ENCODE measurements at places on chromosomes 5 and 9.
A peak's percentile ranks its signal among the peaks of the same experiment; 100 is the strongest.

GRCh38 chr9:127521919-127522304 lies 70.6 kb downstream of the LRSAM1 start:
- DNase-seq, result no peak

GRCh38 chr5:106875591-106876297 lies 795.0 kb downstream of the EFNA5 start:
- no peak for DNase-seq

DNA sequence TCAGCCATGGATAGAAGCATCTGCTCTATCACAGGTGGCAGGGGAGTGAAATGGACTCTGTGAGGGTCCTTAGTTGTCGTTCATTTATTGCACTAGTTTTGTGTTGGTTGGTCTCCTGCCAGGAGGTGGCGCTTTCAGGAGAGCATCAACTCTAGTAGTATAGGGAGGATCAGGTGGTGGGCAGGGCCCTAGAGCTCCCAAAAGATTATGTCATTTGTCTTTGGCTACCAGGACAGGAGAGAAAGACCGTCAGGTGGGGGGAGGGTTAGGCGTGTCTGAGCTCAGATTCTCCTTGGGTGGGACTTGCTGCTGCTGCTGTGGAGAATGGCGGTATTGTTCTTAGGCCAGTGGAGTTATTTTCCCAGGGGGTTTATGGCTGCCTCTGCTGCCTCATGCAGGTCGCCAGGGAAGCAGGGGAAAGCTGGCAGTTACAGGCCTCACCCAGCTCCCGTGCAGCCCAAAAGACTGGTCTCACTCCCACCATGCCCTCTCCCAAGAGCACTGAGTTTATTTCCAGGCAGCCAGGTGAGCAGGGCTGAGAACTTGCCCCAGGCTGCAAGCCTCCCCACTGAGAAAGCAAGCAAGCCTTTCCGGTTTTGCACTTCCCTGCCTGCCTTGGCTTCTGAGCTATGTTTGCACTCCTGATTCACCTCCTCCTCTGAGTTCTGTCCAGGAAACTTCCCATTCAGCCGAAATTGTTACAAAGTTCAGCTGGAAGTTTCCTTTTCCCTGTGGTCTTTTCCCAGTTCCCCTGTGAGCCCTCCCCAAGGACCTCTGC lies 317.3 kb downstream of the TAF11L14 start:
- DNase-seq, result no peak

DNA sequence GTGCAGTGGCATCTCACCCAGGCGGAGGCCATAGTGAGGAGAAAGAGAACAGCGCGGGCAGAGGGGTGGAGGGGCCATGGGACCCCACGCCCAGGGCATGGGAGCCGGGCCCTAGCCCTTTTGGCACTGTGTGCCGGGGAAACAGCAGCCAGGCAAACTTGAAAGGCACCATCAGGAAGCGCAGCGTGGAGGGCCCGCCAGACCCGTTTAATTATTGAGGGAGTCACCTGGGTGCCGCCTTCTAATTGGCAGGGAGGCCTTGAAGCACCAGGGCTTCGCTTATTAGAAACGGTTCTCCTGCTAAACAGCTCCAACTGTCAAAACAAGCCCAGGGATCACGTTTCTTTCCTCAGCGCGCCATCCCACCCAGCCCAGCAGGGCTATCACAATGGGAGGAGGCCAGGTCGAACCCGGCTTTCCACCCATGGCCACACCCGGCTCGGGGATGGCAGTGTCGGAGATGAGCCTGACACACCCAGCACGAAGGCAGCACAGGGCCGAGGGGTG lies 104.6 kb upstream of the SARDH start:
- no peak for DNase-seq

- DNase-seq, result no peak
Observed at GRCh38 chr5:55538661-55539060, 3.9 kb upstream of the PLPP1 start.

DNA sequence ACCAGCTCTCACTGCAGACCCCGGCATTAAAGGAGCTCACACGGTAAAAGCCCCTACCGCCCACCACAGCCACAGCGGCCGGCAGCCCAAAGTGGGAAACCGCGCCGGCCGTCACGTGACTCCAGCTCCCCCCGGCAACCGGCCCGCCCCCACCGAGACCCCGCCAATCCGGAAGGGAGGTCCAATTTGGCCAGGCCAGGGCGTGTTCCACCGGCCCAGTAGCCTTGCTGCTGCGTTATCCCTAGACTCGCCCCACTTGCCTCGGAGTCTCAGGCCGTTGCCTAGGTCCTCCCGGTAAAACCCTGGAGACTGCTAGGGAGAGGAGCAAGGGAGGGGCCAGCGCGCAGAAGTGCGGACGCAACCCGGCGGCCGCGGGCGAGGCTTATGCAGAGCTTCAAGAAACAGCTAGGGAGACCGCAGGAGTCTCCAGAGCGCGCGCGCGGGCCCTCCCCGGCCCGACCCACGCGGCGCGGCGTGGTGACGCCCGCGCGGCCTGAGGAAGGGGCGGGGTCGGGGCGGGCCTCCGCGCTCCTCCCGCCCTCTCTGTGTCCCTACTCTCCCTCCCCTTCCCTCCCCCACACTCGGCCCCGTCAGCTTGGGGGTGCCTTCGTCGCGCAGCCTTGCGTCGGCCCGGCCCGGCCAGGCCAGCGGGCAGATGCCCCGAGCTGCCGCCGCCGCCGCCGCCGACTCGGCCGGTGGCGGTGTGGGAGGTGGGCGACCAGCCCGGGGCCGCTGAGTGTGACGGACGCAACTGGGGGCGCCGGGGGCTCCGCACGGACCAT lies at the start of gene RIC1:
TSS of gene RIC1 (plus strand) at position 578 of the 782 bp plus-strand sequence. CDS start at position 781, 203 bp downstream.
- DNase-seq, result peak; percentile 86

DNA sequence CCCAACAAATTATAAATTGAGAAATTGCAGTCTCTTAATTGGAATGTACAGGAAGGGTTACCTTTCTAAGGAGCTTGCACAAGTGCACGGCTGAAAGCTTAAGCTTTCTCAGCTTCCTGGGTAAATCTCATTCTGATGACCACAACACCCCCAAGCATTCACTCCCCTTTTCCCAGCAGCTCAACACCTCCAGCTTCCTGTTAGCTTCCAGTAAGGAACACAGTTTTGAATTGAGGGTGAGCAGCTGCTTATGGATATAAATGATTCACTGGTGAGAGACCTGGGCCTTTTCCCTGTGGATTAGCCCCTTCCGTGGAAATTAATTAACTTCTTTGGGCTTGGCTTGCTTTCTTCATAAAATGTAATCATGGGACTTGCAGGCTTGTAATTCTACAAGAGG lies 101.2 kb downstream of the SLC28A3 start:
- DNase-seq, result no peak

- no peak for DNase-seq
Observed at GRCh38 chr5:52838326-52839015, 50.8 kb downstream of the ITGA1 start.

GRCh38 chr9:126985870-126986498 lies 71.4 kb downstream of the RALGPS1 start:
- peak; percentile 65 for DNase-seq

DNA sequence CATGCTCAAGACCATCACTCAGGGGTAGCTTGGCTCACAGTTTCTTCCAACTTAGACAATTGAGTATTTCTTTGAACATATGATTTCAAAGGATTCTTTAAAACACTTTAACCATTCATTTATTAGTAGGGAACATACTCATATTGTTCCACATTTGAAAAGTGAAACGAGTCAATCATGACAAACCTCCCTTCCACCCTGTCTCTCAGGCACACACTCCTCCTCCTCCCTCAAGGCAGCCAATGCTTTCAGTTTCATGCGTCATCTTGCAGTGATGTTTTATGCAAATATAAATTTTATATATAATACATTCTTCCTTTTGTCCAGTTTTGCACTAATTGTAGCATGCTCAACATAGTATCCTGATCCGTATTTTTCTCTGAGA lies 126.0 kb upstream of the BOD1 start:
- no peak for DNase-seq

- no peak for DNase-seq
Observed at GRCh38 chr5:42301349-42301748, 121.9 kb upstream of the GHR start.

DNA sequence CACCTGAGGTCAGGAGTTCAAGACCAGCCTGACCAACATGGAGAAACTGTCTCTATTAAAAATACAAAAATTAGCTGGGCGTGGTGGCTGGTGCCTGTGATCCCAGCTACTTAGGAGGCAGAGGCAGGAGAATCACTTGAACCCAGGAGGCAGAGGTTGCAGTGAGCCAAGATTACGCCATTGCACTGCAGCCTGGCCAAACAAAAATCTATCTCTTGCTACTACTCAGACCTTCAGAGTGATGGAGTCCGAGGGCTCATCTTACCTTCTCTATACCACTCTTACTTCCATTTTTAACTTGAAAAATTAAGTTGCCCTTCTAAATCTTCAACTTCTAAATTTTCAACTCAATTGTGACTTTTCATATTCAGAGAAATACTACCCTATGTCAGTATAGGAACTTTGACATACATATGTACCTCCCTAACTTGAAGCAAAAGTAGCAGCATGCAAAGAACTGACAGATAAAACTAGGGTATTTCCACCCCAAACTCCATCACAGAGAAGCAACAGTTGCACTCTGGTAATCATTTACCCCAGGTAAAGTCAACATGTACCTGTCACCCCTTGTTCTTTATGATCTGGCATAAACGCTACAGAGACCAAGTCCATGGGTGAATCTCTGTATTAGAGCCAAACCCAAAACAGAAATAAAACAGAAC lies 11.4 kb downstream of the ZFAND5 start:
- no peak for DNase-seq

DNA sequence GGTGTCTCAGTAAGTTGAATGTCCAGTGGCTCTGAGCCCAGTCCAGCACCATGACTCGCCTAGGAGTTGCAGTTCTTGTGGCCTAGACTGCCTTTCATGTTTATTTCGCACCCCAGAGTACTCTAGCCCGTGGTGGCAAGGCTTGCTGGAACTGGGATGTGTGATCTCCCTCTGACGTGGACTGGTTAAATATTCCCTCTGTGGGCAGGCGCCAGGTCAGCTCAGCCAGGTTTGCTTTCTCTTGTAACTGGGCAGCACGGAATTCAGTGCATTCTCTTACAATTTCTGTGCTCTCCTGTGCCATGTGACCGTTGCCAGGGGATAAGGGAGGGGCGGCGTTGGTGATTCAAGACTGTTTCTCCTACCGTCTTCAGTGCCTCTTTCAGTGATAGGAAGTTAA lies 270.8 kb downstream of the KDM4C start:
- no peak for DNase-seq

DNA sequence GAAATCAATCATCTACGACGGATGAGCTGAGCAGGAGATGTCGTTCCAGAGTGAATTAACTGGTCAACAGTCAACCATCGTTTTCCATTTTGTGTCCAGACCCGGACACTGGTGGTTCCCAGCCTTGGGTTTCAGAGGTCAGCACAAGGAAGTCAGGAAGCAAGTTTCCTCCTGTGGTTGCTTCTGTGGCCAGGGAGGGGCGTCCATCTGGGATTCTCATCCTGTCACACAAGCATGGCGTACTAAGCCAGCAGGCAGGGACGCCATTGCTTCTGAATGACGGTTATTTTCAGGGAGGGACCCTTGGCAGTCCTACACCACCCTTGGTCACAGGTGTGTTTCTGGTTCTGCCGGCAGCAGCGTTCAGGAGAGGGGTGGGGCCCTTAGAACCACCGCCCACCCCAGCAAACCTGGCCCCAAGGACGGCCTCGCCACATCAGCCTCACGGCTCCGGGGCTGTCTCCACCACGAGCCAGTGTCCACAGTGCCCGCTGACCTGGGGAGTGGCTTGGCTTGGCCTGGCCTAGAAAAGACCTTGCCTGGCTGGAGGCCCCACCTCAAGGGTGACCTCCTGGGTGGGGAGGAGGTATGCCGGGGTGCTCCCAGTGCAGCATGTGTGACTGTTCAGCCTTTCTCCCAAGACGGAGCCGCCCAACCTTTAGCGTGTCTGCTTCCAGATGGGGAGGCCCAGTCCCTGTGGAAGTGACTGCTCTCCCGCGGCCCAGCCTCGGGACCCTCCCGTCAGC lies 25.2 kb downstream of the NDUFS6 start:
- DNase-seq, result no peak

GRCh38 chr5:173099461-173099860 lies 43.3 kb downstream of the CREBRF start:
- DNase-seq, result no peak

DNA sequence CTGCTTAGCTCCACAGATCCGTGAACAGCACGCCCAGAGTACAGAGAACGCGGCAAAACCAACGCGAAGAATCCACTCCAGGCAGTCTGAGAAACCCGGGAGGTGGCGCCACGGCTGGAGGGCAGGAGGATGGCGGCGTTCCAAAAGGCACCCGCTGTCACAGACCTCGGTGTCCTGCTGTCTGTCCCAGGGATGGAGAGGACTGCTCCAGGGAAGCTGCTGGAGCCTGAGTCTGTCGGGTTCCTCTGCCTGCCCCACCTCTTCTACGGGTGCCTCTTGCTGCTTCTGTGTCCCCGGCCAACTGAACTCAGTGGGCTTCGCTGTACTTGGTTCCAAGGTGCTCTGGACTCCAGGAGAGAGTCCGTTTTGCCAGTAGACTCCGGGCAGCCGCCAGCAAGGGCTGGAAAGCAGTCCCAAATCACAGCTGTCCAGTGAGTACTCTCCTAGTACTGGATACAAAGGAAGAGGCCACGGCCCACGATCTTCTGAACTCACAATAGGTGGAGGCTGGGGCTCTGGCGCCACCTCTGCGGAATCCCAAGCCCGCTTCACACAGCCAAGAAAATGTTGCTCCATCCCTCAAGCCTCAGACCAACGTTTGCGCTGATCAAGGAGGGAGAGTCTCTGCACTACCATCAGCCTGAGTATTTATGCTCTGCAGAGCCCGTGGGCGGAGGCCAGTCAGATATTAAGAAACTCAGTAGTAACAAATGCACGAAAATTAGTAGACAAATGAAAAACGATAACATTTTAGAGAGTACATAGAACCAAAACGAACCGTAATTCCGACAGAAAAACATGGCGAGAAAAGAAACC lies 440 bp downstream of the ANXA2R start:
- peak; percentile 51 for DNase-seq

DNA sequence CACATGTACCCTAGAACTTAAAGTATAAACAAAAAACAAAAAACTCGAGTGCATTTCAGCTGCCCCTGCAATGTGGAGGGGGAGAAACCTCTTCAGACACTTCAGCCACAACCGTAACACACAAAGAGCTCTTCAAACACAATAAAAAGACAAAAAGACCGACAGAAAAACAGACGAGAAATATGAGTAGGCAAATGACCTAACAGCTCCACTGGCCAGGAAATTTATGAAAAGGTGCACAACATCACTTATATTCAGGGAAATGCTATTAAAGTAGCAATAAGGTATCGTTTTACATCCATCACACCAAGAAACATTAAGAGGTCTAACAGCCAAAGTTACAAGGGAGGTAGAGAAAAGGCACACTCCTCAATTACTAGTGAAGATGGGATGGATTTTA lies 6.2 kb downstream of the ZBED3 start:
- DNase-seq, result no peak

GRCh38 chr9:114861922-114862605 lies 56.2 kb upstream of the TNFSF15 start:
- no peak for DNase-seq

DNA sequence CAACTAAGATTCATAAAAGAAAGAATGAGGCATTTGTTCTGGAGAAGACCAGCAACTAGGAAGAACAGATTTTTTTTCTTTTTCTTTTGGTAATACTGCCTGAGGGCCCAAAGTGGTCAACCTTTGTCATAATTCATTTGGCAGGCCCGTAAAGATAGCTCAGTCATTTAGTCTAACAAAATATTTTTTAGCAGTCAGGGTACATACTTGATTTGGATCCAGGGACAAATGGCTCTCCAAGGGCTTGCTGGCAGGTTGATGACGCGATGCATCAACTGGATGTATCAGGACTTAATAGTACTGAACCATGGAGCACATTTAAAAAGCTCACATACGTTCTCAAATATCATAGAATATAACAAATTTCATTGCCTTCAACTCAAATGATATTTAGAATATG lies 203.4 kb upstream of the ZNF608 start:
- DNase-seq, result no peak

GRCh38 chr5:143025971-143026370 lies 255.8 kb downstream of the ARHGAP26 start:
- DNase-seq, result no peak
